Stimulated activated CD4-positive, alpha-beta T cell treated with anti-CD3 and anti-CD28 coated beads, Interleukin-2, amount 100 ng/mL, for 24 hours (primary cell): ENCODE measurements at places on chromosomes 6 and 20.

- DNase-seq, result peak; percentile 64
These were observed 21.5 kb downstream of the OR2B2 start for GRCh38 chr6:27890445-27891319.

DNA sequence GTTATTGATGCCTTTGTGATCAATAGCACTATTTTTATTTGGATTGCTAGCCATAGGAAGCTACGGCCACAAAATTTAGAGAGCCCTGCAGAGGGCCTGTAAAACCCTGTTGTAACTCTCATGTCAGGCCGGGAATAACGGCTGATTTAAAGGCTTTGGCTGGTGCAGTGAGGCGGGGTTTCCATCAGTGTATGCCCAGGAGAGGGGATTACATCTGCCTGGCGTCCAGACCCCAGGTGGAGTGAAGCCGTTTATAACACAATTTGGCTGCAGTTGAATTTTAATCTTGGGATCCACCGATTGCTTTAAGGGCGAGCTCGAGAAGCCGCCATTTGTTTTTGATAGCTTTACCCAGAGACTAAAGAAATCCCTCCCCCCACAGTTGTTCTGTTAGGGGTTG lies 29.1 kb upstream of the APCDD1L start:
- no peak for DNase-seq

- no peak for DNase-seq
These were observed 277.2 kb downstream of the FRK start for GRCh38 chr6:115783402-115784061.

GRCh38 chr20:19761326-19761725 lies 3.3 kb downstream of the RIN2 start:
- DNase-seq, result no peak

GRCh38 chr20:5895626-5896025 lies 54.7 kb downstream of the TRMT6 start:
- no peak for DNase-seq

GRCh38 chr6:6918216-6918983 lies 189.4 kb upstream of the RREB1 start:
- peak; percentile 78 for DNase-seq

DNA sequence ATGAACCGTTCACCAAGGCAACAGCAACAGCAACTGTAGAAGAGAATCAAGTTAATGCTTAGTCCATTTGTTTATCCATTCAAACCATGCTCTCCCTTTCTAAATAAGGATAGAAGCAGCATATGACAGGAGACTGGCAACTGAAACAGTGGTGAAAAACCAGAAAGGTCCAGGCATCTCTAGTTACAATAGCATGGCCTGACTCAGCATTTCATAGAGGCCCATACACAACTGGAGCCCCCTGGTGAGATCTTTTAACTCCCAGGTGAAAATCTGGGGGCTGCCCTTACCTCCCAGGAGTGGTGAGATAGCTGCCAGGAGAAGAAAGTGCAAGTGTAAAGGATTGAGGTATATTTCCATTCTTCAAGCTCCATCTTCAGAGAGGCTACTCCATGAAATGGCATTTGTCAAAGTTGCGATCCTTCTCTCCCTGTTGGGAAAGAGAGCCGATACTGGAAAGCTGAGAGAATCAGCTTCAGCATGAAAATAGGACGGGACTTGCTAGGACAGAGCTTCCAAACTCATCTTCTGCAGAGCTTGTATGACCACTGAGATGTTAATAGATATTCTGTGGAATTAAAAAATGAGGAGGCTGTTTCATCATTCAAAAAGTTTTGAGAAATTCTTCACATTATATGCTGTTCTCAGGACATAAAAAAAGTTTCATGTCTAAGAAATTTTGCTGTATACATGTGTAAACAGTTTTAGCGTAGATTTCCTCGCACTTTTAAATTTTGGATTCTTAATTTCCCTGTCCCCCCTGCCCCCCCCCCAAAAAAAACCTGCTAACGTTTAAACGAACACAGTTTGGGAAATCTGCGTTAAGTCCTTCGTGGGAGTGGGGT lies 10.9 kb upstream of the SLC2A12 start:
- no peak for DNase-seq
